ENCODE measurements at places on chromosomes 3 and 15.

DNA sequence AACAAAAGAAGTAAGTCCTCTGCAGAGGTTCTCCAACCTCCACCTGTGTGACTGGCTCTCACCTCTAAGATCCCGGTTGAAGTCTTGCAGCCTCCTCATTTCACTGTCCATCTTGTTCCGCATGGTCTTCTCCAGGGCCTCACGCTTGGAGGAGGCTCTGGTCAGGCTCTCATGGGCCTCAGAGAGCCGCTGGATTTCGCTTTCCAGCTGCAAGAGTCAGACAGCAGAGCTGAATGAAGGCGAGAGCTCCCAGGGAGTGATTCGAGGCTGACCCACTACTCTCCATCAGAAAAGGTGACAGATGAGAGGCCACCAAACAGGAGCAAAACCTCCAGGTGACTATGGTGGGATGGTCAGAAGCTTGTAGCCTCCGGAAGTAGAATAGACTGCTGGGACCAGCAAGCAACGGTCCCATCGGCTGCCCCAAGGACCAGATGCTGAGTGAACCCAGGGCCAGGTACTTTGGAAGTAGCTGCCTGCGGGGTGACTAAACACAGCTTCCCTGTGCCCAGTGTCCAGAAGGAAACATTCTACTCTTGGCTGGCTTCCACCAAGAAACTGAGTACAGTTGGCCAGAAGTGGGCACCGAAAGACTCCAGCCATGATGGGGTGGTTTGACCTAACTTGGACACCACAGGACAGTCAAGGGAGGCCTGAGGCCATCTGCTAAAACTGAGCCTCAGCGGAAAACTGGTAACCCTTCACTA, 7.9 kb downstream of the AMOTL2 start:
- no peak for DNase-seq

DNA sequence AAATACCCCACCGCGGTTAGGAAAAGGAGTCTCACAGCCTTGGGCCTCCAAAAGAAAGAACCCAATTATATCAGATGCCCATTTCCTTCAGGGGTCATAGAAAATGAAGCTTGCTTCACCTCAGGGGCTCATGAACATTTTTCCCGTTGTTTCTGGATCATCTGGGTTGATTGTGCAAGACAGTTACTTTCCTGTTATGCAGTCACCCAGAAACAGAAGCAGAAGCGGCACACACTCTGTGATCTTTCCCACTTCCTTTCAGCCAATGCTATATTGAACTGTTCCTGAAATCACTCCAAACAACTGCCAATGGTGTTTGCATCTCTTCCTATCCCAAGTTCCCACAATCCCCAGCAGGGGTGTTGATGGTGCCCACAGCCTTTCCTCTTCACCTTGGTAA, 295.6 kb upstream of the RASGRP1 start:
- DNase-seq, result no peak

DNA sequence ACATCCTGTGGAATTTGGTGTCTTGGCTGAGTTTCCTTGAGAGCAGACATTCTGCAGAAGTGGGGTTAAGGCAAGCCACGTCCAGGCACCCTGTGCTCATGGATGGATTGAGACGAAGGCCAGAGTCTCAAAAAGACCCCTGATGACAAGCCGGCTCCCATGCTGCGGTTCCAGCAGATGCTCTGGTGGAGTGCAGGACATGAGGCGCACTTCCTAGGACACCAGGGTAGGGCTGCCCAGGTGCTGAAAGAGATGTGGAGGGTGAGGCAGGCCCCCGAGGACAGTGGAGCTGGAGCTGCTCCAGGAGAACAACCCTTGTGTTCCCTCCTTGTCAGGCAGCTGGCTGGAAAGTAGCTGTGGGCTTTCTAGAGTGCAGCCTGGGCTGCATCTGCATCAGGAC, 81.0 kb downstream of the ASB7 start:
- DNase-seq, result no peak

- DNase-seq, result no peak
These were observed 65.2 kb downstream of the GTPBP8 start for GRCh38 chr3:113055961-113056360.

DNA sequence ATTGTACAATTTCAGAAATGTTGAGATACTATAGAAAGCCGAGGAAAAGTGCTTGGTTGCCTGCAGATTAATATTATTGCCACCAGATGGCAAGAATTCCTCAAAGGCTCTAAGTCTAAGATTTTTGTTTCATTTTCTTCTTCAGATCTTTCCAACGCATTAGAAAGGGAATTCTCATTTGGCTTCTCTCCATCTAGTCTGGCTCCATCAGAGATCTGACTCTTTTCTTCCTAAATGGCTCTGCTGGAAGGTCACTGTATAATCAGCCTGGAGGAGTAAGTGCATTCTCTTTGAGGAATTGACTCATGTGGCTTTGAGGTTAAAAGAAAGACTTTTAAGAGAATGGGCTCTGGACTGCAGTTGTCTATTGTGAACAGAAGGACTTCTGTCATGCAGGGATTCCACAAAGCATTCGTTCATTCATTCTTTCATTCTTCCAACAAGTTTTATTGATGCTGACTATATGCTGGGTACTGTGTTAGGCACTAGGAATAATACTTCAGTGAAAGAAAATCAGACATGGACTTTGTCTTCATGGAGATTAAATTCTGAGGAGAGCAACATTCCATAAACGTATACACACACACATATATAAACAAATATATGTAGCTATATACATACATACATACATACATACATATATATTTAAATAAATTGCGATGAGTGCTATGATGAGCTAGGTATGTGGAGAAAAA, 55.3 kb downstream of the SLC28A2 start:
- no peak for DNase-seq

DNA sequence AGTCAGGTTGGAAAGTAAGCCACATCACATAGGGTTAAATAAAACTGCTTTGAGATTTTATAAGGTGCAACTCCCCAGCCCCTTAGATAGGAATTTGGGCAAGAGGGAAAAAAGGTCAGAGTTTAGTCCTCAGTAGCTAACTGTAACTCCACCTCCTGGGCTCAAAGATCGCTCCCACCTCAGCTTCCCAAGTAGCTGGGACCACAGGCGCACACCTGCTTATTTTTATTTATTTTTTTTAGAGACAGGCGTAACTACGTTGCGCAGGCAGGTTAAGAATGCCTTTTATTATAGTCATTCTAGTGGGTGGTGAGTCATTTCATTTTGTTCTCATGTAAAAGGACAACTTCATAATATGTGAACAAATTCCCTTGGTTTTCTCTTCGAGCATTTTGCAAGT, 14.7 kb downstream of the TM2D3 start:
- no peak for DNase-seq

- DNase-seq, result no peak
These were observed 110.3 kb downstream of the FRMD5 start for GRCh38 chr15:44084770-44085169.

- no peak for DNase-seq
These were observed 213.9 kb upstream of the SLC2A2 start for GRCh38 chr3:171240504-171240835.

DNA sequence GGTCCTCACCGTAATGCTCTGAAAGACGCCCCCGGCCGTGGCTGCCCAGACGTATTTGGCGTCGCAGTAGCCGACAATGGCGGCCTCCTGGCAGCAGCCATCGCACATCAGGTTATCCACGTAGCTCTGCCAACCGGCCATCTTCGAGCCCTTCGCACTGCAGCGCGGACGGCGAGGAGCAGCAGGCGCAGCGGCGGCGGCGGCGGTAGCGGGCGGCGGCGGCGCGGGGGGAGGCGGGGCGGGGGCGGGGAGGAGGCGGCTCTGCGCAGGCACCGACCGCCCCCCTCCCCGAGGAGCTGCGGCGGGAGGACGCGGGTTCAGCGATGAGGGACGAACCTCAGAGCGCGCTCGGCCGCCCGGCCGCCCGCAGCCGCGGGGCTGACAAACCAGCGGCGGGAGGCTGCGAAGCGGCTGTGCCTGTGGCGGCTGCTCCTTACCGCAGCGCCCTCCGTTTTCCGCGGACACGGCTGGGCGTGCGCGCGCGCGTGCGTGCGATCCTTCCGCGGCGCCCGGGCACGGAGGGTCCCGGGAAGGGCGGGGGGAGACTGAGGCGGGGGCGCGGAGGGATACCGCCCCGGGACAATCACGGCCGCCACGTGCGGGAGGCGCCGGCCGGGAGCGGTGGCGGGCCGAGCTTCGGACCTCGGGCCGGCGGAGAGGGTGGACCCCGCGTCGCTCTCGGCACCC, at the start of gene PFN2:
Gene PFN2 (minus strand): TSS at position 180 of the 687 bp plus-strand sequence. CDS start 39 bp downstream, at position 141.
- DNase-seq, result no peak

- no peak for DNase-seq
These were observed 2.7 kb downstream of the ZNF654 start for GRCh38 chr3:88061746-88062145.

DNA sequence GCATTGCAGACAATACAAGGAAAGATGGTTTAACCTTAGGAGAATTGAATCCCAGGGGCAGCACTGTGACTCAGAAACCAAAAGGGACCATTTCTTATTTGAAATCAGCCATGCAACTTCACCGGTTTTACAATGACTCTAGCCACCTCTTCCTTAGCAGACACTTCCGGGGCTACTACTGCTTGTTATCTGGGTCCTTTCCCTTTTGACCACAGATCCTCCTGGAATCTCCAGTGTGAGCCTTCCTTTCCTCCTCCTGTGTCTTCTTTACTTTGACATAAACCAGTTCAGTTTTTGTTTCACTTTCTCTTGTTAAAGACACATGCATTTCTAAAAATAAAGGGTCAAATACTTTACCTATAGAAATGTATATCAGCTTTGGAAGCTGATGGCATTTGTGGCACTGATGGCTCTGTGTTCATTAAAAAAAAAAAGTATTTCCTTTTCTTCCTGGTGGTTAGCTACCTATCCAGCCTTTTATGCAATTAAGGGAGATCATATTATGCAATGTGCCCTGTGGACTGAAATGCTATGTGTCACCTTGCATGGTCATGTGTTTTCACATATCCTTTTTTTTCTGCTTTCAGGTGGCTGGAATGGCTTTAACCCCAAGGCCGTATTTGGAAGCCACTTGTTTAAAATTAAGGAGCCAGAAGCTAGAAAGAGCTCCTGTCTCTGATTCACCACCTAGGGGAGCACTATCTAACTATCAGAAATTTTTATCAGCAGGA, 296.2 kb downstream of the CHL1 start:
- DNase-seq, result no peak

DNA sequence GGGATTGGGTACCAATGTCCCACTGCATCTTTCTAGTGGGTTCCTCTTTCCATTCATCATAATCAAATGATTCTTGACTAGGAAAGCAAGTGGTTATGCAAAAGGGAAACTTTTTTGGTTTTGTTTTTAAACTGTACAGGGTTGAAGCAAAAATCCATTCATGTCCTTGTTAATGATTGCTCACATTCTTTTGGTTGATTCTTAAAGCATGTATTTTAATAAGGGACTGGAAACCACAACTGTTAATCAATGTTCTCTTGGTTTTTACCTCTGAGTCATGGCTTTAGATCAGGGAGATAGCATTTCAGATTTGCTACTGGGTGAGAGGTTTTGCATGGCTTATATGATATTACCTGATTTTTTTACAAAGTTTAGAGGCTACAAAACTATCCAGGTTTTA, 371.7 kb upstream of the RGMA start:
- no peak for DNase-seq

GRCh38 chr15:50017522-50017921, 101.5 kb downstream of the ATP8B4 start:
- no peak for DNase-seq

- DNase-seq, result peak; percentile 1
These were observed 59.1 kb upstream of the NEDD4 start for GRCh38 chr15:56052395-56053045.

GRCh38 chr3:177379045-177379444, 181.8 kb upstream of the TBL1XR1 start:
- DNase-seq, result no peak

- DNase-seq, result no peak
These were observed 143.5 kb downstream of the NFKBIZ start for GRCh38 chr3:101992863-101993262.

- no peak for DNase-seq
These were observed 195.2 kb upstream of the MCTP2 start for GRCh38 chr15:94036156-94036555.

- DNase-seq, result no peak
These were observed 283.9 kb upstream of the CTNNB1 start for GRCh38 chr3:40915346-40915865.

- DNase-seq, result peak; percentile 39
These were observed 183.8 kb upstream of the THRB start for GRCh38 chr3:24678421-24678865.

- DNase-seq, result no peak
These were observed 77.2 kb upstream of the TPRG1 start for GRCh38 chr3:189094539-189094938.

DNA sequence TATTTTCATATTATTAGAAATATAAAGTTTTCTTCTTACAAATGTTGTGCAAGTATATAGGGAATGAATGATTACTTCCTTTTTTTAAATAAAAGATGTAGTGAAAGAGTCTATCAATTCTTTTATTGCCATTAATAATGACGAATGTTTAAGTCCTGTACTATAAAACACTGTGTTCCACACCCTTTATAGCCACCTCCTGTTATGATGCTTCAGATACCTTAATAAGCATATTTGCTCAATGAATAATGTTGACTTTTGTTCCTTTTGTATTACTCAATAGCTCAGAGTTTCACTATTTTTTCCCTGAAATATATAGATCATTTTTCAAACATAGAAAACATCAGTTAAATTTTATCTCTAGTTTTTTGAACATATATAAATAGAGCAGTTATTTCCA, 378.2 kb upstream of the THBS1 start:
- DNase-seq, result no peak

- no peak for DNase-seq
These were observed 68.0 kb upstream of the NDUFB4 start for GRCh38 chr3:120528163-120528562.

- no peak for DNase-seq
These were observed 126.2 kb downstream of the KLF13 start for GRCh38 chr15:31452595-31453557.

GRCh38 chr3:15635121-15635661, 33.6 kb downstream of the BTD start:
- no peak for DNase-seq

GRCh38 chr3:175346573-175347356, 487.6 kb downstream of the NAALADL2 start:
- DNase-seq, result no peak

DNA sequence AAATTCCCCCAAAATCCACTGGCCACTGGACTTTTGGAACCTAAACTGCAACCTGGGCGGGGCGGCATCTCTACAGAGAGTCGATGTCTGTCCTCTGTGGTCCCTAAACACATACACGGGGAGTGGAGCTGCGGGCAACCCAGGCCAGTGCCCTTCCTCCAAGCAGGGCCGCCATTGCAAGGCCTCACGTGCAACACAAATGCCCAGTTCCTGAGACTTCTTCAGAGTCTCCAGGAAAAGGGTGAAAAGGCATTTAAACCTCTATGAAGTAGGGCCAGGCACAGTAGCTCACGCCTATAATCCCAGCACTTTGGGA, 4.9 kb downstream of the MUC4 start:
- no peak for DNase-seq
